Hippocampal formation (tissue), 2 donors: ENCODE measurements at places on chromosomes 5 and 9.

- DNase-seq, result no peak
These were observed 97.7 kb upstream of the LRRTM2 start for GRCh38 chr5:138972836-138973235.

DNA sequence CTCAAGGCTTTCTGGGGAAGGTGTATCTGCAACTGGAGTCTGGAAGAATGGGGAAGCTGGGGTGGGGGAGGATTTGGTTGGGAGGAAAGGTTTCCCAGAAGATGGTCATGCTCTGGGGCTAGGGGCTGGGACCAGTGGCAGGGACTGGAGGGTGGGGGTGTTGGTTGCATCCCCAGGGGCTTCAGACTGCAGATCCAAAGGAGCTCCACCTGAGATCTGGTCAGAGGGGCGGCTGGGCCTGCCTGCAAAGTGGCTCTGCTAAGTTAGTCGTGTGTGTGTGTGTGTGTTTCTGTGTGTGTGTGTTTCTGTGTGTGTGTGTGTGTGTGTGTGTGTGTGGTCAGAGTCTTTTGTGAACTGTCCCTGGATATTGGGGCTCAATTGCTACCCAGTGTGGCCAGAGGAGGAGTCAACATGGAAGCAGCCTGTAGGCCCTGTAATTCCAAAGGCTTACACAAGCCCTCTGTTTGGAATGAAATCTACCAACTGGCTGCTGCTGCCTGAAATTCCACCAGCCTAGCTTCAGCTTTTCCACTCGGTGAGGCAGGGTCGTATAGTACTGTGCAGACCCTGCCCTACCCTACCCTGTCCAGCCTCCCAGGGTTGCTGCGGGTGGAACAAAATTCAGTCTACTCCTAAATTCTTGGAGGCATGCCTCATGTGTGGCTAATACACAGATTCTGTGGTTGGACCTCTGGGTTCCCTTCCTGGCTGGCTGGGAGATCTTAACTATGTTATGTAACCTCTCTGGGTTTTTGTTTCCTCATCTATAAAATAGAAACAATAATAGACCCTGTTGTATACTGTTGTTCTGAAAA is 12.5 kb upstream of the SYNPO start:
- DNase-seq, result no peak

DNA sequence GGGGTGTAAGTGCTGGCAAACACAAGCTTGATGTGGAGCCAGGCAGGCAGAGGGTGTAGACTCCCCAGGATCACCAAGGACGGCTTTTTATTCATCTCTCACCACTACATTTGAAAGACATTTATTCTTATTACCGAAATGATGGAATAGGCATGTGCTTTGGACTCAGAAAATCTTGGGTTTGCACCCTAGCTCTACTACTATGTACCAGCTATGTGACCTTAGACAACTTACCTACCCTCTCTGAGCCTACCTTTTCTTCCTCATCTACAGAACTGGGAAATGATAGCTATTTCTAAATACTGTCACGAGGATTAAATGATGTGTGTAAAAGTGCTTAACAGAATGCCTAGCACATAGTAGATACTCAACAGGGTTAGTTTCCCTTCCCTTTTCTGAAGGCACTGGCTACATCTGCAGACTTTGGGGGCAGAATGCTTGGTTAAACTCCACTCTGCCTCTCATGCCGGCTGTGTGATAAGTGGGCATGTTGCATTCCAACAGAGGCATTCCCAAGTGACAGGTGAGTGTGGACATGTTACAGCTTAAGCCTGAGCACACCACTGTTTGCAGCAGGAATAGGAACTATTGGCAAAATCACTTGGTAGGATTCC is 94.8 kb downstream of the SLC1A3 start:
- no peak for DNase-seq

- no peak for DNase-seq
These were observed 8.6 kb downstream of the FOXI1 start for GRCh38 chr5:170114271-170114670.

- DNase-seq, result no peak
These were observed 10.0 kb upstream of the INSL6 start for GRCh38 chr9:5195463-5195862.

DNA sequence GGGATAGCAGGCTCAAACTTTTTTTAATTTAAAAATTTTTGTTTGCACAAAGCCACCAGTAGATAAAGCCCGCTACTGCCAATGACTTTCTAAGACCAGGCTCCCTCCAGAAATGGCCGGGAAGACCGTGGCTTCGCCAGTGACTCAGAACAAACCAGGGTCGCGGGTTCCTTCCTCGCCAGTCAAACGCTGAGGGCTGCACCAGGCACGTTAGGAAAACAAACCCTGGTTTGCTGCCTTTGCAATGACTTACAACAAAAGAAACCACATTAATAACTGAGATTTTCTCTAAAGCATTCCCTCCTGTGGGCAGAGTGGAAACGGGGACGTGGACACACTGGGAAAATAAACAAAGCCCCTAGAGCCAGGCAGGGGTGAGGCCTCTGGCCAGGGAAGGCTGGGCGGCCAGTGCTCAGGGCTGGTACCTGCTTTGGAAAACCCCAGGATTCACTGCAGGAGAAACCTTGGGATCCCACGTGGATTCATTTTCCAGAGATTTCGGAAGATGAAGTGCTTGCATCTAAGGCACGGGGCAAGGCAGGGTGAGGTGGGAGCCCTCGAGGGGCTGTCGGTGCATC is 3.8 kb downstream of the PRRX2 start:
- DNase-seq, result no peak

GRCh38 chr5:153187503-153187902 is 303.0 kb upstream of the GRIA1 start:
- no peak for DNase-seq

GRCh38 chr9:123345567-123345955 is 10.4 kb upstream of the CRB2 start:
- DNase-seq, result no peak

GRCh38 chr5:115194676-115195075 is 25.0 kb upstream of the TRIM36 start:
- DNase-seq, result no peak

DNA sequence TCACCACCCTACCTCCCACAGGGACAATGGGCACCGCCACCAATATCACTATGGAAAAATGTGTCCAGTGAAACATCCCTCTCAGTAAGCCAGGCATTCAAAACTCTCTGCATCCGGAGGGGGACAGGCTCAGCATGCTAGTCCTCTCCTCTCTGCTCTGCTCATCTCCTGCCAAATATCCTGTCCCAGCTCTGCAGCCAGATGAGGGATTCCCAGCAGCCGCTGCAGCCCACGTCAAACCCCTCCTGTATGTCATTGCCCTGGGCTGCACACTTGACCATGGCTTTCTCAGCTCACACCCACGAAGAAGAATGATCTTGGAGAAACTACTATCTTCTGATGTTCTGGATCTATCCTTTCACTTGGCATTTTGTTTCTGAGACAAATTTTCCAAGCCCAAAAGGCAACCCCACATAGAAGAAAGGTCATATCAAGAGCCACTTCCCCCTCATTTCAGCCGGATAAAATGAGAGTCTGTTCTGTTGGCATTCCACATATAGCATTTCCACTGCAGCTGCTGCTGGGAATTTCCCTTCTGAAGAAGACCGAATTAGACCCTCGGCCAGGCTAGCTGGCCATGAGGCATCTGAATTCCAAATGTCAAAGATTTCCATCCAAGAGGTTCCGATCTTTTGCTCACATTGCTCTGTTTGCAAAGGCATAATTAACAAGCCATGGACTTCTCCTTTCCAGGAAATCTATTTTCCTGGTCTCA is 338.0 kb downstream of the ACTL7B start:
- DNase-seq, result no peak

DNA sequence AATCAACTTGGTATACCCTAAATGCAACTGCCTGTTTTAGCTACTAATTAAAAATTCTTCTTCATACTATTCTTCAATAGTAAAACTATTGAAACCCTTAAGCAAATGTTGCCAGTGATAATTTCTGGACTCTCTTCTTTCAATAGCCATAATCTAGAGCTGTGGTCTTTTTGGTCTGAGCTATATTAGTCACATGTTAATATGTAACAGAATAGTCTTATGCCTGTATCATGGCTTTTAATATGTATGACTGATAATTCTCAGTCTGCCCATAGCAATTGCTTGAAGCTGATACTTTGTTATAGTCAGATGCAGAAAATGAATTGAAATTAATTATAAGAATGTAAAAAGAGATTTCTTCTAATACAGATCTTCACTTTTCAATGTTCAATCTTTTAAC is 1871.9 kb upstream of the CDH6 start:
- DNase-seq, result no peak

- DNase-seq, result no peak
These were observed 161.0 kb upstream of the SLC12A2 start for GRCh38 chr5:127922603-127923002.

GRCh38 chr5:95331358-95331757 is 46.5 kb upstream of the MCTP1 start:
- no peak for DNase-seq

DNA sequence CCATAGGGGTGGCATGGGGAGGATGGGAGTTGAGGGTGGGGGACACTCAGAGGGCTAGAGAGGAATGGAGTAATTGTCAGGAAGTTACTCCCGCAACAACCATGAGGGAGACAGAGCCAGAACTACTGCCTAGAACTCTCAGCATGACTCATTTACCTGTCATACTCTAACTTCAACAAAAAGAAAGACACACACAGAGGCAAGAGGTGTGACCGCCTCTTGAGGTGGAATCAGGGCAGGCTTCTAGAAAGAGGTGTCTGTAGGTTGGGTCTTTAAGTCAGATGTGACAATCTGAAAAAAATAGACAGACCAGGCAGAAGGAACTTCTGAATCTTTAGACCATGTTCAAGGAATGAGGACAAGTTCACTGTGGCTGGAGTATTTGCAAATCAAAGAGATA is 73.4 kb downstream of the GABBR2 start:
- DNase-seq, result no peak

DNA sequence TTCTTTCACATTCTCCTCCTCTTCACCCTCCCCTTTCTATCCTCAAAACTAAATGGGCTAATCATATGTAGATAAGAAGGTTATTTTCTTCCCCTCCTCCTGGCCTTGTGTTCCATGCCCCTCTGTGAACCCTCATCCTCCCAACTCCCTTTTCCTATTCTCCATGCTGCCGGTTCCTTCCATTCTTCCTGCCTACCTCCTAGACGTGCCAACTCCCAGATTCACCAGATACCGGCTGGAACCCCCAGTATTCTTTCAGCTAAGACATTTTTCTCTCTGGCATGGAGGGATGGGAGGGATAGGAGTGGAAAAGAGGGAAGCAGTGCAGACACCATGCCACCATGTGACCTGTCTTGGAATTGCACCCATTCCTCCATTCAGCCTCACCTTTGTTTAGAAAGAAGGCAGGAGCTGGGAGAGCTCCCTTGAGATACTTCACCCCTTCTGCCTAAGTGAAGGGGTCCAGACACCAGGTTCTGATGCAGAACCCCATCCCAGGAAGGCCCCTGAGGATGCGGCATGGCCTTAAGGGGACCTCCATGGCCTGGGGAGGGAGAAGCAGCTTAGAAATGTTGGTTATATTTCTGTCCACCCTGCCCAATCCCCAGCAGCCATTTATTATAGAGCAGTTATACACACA is 4.8 kb downstream of the DNAJB5 start:
- DNase-seq, result no peak

GRCh38 chr5:129716235-129716634 is 31.7 kb upstream of the MINAR2 start:
- DNase-seq, result no peak
